ENCODE measurements at places on chromosomes 12 and 14.

GRCh38 chr12:108425238-108425795, 86.2 kb upstream of the CMKLR1 start:
- DNase-seq: no peak

- no peak for DNase-seq
Observed at GRCh38 chr12:116213014-116213413, 64.5 kb downstream of the MED13L start.

- no peak for DNase-seq
Observed at GRCh38 chr14:54671537-54671936, 104.6 kb downstream of the SAMD4A start.

- DNase-seq: no peak
Observed at GRCh38 chr14:88682495-88683114, 110.1 kb downstream of the EML5 start.

DNA sequence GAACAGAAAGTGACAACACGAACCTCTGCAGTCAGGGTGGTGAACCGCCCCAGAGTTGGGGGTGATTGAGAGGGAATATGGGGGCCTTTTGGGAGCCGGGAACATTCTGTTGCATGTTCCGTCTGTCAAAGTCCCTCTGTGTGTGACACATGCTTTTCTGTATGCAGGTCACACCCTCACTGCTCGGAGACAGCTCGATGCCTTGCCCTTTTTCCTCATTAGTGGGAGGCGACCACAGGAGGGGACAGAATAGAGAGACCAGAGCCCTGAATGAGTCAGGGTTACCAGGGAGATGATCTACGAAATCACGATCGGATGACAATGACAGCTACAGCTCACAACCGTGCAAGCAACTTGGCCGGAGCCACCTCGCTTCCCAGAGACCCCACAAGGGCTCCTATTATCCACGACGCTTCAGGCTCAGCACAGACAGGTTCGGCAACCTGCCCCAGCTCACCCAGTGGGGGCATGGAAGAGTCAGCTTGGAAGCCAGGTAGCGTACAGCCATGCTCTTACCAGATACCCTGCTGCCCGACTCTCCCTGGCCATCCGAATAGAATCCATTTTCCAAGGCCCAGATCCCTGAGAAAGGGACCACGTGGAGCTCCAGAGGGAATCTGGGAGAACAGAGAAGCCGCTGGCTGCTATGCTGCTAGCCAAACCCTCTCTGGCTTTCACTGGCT, 38.8 kb downstream of the TESC start:
- no peak for DNase-seq

GRCh38 chr12:2023365-2023764, 19.1 kb upstream of the DCP1B start:
- DNase-seq: no peak

DNA sequence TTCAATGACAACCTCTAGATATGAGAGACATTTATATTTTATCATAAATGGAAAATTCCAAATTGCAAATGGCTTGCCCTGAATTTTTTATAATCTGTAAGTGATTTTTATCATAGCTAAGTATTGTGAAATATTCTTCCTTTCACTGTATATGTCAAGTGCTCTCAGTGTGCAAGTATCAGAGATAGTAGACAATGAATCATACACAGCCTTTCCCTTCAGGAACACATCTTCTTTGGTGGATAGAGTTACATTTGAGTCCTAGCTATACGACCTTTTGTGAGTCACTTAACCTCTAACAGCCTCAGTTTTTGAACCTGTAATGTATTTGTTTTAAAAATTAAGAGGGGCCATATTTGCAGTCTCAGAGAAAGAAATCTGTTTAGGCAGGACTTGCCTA, 350.7 kb upstream of the SEL1L start:
- DNase-seq: no peak

All from esophagus squamous epithelium (tissue), 5 donors.